Glutamatergic neuron (in vitro differentiated cells): ENCODE measurements at places on chromosomes 5 and 9. TPM values are rescaled to one million over a fixed set of nuclear protein-coding genes. Genes with fewer than 3 reads are reported as not detected.
A peak's percentile ranks its signal among the peaks of the same experiment; 100 is the strongest.

GRCh38 chr9:11190719-11191118, 577.9 kb upstream of the PTPRD start:
- DNase-seq = no peak

- DNase-seq = no peak
Observed at GRCh38 chr5:3269395-3270169, 326.1 kb upstream of the IRX1 start.

GRCh38 chr5:64947801-64948200, 179.1 kb downstream of the CWC27 start:
- no peak for DNase-seq

GRCh38 chr5:98755406-98755805, 18.1 kb upstream of the RGMB start:
- DNase-seq = no peak

Gene C1QTNF2
- total RNA-seq = 1.0 TPM

GRCh38 chr5:11785771-11786352, 118.4 kb downstream of the CTNND2 start:
- no peak for DNase-seq

- no peak for DNase-seq
Observed at GRCh38 chr5:10707198-10708142, 53.6 kb downstream of the DAP start.

Gene SPINK6
- not detected for total RNA-seq

GRCh38 chr5:109833946-109834345, 144.2 kb downstream of the MAN2A1 start:
- no peak for DNase-seq

DNA sequence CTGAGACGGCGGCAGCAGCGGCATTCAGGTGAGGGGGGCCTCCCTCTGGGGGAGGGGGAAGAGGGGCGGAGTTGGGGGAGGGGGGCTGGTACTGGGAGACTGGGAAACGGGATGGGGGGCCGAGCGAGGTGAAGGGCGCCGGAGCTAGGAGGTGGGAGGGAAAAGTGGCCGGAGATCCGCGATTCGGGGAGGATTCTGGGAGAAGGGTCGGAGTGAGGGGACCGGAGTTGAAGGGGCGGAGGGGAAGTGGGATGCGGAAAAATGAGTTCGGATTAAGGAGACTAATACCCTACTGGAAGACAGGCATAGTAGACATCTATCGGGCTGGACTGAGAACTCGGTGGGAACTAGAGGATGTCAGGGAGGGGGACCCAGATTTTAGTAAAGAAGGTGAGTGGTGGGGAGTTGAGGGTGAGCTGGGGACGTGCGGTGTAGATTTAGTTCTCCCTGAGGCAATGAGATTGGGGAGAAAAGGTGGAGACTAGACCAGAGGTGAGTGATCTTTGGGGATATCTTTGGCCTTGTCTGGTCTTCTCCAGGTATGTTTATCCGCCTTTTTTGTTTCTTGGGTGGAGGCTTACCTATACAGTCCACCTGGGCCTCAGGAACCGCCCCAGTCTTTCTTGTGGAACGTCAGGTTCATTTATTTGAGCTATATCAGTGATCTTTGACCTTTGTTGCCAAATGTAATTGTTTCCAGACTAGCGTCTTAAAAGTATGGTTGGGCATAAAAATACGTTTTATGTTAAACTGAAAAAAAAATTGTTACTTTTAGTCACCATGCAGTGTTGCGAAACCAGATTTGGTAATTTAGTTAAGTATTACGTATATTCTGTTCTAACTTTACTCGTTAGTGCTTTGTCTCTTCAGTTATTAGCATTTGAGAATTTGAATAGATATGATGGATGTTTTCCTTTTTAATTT, 632 bp downstream of the UBAP1 start:
- DNase-seq = no peak

- DNase-seq = no peak
Observed at GRCh38 chr5:164181604-164182003, 676.2 kb downstream of the MAT2B start.

DNA sequence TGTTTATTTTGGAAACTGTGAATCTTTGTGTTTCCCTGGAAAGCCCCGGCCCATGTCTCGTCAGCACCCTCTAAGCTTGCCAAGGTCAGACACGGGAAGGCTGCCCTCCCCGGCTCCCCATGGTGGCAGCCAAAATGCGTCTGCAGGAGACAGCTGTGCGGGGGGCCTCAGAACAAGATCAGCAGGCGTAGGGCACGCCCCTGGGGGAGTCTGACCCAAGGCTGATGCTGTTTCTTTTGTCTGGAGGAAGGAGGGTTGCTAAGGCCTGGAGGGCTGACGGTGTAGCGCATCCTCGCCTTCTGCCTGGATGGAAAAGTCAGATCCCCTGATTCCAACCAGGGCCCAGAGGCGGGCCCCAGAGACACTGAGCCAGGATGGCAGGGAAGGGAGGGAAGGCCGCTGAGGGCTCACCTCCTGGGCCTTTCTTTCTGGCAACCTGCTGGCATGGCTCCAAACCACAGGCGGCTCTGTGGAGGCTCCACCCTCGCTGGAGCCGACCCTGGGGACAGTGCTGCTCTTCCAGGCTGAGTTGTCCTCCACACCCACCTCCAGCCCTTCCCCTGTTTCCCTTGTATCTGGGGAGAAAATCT, 57.2 kb downstream of the OLFM1 start:
- no peak for DNase-seq

Gene PCDHA10
- 47.7 TPM for total RNA-seq

DNA sequence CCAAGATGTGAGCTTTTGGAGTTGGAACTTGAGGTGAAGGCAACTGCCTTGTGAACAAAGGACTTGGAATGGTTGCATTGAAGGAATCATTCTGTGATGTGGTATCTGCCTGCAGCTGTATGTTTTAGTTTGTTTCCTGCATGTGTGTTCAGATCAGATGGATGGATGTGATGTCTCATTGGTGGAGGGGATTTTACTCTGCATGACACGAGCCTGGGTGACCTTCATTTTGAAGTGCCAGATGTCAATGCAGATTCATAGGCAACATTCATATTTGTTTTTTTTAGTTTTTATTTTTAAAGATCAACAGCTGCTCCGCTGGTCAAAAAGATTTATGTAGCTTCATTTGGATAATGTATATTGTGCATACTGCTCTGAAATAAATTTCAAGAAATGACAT, 13.5 kb downstream of the FBXL7 start:
- DNase-seq = no peak

DNA sequence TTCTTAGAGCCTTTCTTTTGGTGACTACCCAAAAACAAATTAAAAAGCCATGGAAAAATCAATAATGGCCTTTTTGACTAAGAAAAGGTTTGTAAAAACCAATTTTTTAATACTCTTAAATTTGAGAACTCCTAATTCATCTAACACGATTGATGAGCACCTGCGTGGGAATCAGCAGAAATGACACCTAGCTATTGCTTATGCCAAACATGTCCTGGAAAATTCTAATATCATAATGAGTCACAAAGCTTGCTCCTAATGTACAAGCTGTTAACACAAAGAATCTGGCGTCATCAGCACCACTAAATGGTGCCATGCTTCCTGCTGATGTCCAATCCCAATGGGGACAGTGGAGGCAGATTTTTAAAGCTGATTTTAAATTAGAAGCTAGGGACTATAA, 146.2 kb upstream of the LRRTM2 start:
- DNase-seq = no peak

GRCh38 chr5:168047669-168048111, 243.8 kb upstream of the WWC1 start:
- peak; percentile 68 for DNase-seq

Gene PLEKHG4B
- total RNA-seq = 49.4 TPM

DNA sequence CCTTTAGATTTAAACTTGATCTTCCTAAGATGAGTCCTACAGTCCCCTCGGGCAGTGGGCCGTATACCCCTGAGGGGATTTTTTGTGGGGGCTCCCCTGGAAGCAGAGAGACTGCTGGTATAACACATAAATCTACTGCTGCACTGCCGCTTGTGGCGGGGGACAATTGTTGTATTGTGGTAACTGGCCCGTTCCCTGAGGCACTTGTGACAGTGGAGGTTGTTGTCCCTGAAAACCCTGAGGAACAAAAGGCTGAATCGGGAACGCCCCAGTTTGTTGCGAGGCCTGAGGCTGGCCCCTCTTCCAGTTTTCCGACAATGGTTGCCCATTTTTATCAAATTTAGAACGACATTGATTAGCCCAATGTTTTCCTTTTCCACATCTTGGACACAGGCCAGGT, 4.7 kb upstream of the TMEM141 start:
- DNase-seq = no peak

- DNase-seq = no peak
Observed at GRCh38 chr9:34185778-34186551, 7.1 kb downstream of the UBAP1 start.

Gene DDX4
- 0.27 TPM for total RNA-seq

- no peak for DNase-seq
Observed at GRCh38 chr9:126159430-126160060, 167.1 kb upstream of the MVB12B start.

DNA sequence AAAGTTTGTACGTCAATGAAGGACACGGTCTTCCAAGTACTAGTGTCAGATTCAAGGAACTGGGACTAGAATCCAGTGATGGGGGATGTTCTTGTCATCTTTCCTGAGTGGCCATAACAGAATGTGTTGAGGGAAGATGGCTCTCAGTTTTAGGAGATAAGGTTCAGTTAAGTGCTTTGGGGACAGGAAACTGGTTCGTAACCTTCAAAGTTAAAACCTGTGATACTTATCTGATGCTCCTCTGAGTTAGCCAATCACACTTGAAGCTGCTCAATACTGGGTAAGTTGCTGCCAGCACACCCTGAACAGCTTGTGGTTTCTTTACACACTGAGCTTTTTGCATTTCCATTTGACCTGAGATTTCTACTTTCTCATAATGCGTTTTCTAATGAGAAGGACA, 64.4 kb downstream of the PIK3R1 start:
- no peak for DNase-seq

Gene STK32A
- total RNA-seq = 3.2 TPM

GRCh38 chr9:91516777-91517176, 93.1 kb upstream of the NFIL3 start:
- no peak for DNase-seq

GRCh38 chr5:167839065-167839464, 452.4 kb upstream of the WWC1 start:
- DNase-seq = no peak

Gene LHFPL2
- total RNA-seq = 2.5 TPM

Gene NR2F1-AS1
- total RNA-seq = 0.39 TPM

- DNase-seq = no peak
Observed at GRCh38 chr5:15282611-15283010, 217.4 kb upstream of the FBXL7 start.

DNA sequence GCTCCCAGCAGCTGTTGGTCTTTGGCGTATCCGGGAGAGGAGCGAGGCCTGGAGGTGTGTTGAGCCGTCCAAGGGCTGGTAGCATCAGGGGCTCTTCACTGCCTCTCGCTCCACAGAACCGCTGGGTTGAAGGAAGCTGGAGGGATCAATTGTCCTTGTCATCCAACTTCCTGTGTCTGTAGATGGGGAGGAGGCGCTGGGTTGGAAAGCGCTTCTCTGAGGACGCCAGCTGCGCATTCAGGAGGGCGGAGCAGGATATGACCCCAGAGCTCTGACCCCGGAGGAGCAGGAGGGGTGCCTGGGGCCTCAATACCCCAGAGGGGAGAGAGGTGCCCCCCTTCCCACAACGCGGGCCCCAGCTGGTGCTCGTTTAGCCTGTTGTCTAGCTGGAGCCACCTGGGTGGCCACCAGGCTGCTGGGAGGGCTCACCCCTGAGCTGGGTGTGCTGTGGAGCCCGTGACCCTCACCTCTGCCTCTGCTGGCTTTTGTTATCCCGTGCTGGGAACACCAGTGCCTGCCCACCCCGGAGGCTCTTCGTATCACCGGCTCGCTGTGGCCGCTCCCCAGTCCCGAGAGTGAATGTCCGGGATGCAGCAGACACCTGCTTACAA, 2.0 kb upstream of the DBH start:
- DNase-seq = no peak
